A375 (cell line): ENCODE measurements at places on chromosomes 6 and 20. TPM values are rescaled to one million over a fixed set of nuclear protein-coding genes. Genes with fewer than 3 reads are reported as not detected.

ADGRF1 gene
- total RNA-seq = 5.4 and 8.6 TPM in 2 replicates

ID4 gene
- total RNA-seq = 3.7 and 5.6 TPM in 2 replicates

ARFGEF3 gene
- total RNA-seq = 1.3 and 1.4 TPM in 2 replicates

DIDO1 gene
- 58.9 and 60.5 TPM in 2 replicates for total RNA-seq

ENPP3 gene
- total RNA-seq = 0.26 and 0.80 TPM in 2 replicates

VEGFA gene
- total RNA-seq = 130 and 161 TPM in 2 replicates

BPI gene
- not detected in 2 replicates for total RNA-seq

GGT7 gene
- total RNA-seq = 13.6 and 17.2 TPM in 2 replicates

WFDC5 gene
- not detected in 2 replicates for total RNA-seq

LHFPL5 gene
- total RNA-seq = not detected in 2 replicates

BPIFB1 gene
- total RNA-seq = 0.24 and 0.30 TPM in 2 replicates

DDRGK1 gene
- total RNA-seq = 74.2 and 80.4 TPM in 2 replicates

HUS1B gene
- total RNA-seq = 0.87 and 1.9 TPM in 2 replicates

SLC22A1 gene
- 0.05 TPM in 1 of 2 replicates, not detected in the other for total RNA-seq

CENPQ gene
- 9.1 and 13.1 TPM in 2 replicates for total RNA-seq

MEP1A gene
- total RNA-seq = not detected in 2 replicates

PNPLA1 gene
- total RNA-seq = not detected in 2 replicates

PLCB4 gene
- 5.7 and 7.5 TPM in 2 replicates for total RNA-seq

RBM24 gene
- 0.48 and 1.5 TPM in 2 replicates for total RNA-seq

TREML1 gene
- not detected in 2 replicates for total RNA-seq

GTSF1L gene
- not detected in 2 replicates for total RNA-seq

SNX14 gene
- total RNA-seq = 52.8 and 55.2 TPM in 2 replicates
